Calu3 (cell line): ENCODE measurements at places on chromosomes 6 and 20. TPM values are rescaled to one million over a fixed set of nuclear protein-coding genes. Genes with fewer than 3 reads are reported as not detected.

Gene CTCFL
- total RNA-seq = not detected in 2 replicates

Gene DAAM2
- total RNA-seq = not detected in 2 replicates

Gene CHD6
- total RNA-seq = 94.5 and 98.5 TPM in 2 replicates

Gene CYP24A1
- 393 and 665 TPM in 2 replicates for total RNA-seq

DNA sequence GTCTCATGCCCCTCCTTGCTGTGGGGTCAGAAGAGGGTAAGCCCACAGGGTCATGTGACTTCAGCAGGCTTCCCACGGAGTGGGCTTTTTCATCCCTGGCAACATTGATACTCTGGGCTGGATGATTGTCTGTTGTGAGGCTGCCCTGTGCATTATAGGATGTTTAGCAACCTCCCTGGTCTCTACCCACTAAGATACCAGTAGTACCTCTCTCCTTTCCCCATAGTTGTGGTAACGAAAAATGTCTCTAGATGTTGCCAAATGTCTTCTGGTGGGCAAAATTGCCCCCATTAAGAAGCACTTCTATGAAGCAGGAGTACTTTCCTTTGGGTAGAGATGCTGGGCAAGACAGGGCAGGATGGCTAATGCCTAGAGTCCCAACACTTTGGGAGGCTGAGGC is 232.5 kb upstream of the ZNF217 start:
- H3K27me3 ChIP-seq = no peaks in the 10 kb centered on the region
- H3K27ac ChIP-seq = peak overlapping the region; percentile 98
- no peak for DNase-seq
- peaks cover 18% of the 10 kb centered on the region for H3K36me3 ChIP-seq
- peak overlapping the region; percentile 13 for H3K4me3 ChIP-seq
- peaks cover 55% of the 10 kb centered on the region for H3K4me1 ChIP-seq

DNA sequence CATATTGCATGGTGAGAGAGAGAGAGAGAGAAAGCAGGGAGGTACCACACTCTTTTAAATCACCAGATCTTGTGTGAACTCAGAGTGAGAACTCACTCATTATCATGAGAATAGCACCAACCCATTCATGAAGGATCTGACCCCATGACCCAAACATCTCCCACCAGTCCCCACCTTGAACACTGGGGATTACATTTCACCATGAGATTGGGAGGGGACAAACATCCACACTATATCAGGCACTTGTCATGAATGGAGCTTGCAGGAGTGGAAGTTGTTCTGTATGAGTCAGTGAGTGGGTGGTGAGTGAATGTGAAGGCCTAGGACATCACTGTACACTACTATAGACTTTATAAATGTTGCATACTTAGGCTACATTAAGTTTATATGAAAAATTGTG is 47.7 kb upstream of the RNF182 start:
- no peak for DNase-seq
- no peak overlapping the region for H3K4me3 ChIP-seq
- H3K36me3 ChIP-seq = peaks cover 13% of the 10 kb centered on the region
- no peaks in the 10 kb centered on the region for H3K27me3 ChIP-seq

- H3K4me3 ChIP-seq = no peak overlapping the region
- no peak for DNase-seq
- no peaks in the 10 kb centered on the region for H3K36me3 ChIP-seq
- H3K27me3 ChIP-seq = no peaks in the 10 kb centered on the region
- no peak overlapping the region for H3K27ac ChIP-seq
- H3K4me1 ChIP-seq = peaks cover 8% of the 10 kb centered on the region
Observed at GRCh38 chr6:99165838-99166237, 183.6 kb downstream of the FAXC start.

- H3K4me1 ChIP-seq = peaks cover 21% of the 10 kb centered on the region
- H3K27me3 ChIP-seq = no peaks in the 10 kb centered on the region
- peaks cover 21% of the 10 kb centered on the region for H3K36me3 ChIP-seq
Observed at GRCh38 chr20:38962044-38962927, at the start of gene DHX35. Gene DHX35 (plus strand): TSS chr20:38962344. CDS start chr20:38962368, 24 bp downstream.

- H3K27ac ChIP-seq = no peak overlapping the region
- peaks cover 79% of the 10 kb centered on the region for H3K27me3 ChIP-seq
- no peak overlapping the region for H3K4me3 ChIP-seq
- H3K36me3 ChIP-seq = no peaks in the 10 kb centered on the region
- no peak for DNase-seq
- peaks cover 8% of the 10 kb centered on the region for H3K4me1 ChIP-seq
Observed at GRCh38 chr20:46123482-46124245, 5.5 kb downstream of the CD40 start.

GRCh38 chr6:57173056-57173885 is 1.1 kb downstream of the BAG2 start:
- peaks cover 29% of the 10 kb centered on the region for H3K36me3 ChIP-seq
- peak overlapping the region; percentile 95 for H3K4me3 ChIP-seq
- peak overlapping the region; percentile 92 for H3K27ac ChIP-seq
- no peaks in the 10 kb centered on the region for H3K27me3 ChIP-seq

GRCh38 chr6:145540741-145541140 is 194.6 kb downstream of the EPM2A start:
- DNase-seq = no peak
- H3K27ac ChIP-seq = no peak overlapping the region
- no peaks in the 10 kb centered on the region for H3K27me3 ChIP-seq
- H3K4me3 ChIP-seq = no peak overlapping the region
- H3K4me1 ChIP-seq = no peaks in the 10 kb centered on the region

GRCh38 chr20:59235226-59235625 is 65.2 kb upstream of the EDN3 start:
- H3K36me3 ChIP-seq = no peaks in the 10 kb centered on the region
- no peak for DNase-seq
- H3K4me3 ChIP-seq = no peak overlapping the region
- H3K4me1 ChIP-seq = no peaks in the 10 kb centered on the region
- peaks cover 100% of the 10 kb centered on the region for H3K27me3 ChIP-seq

DNA sequence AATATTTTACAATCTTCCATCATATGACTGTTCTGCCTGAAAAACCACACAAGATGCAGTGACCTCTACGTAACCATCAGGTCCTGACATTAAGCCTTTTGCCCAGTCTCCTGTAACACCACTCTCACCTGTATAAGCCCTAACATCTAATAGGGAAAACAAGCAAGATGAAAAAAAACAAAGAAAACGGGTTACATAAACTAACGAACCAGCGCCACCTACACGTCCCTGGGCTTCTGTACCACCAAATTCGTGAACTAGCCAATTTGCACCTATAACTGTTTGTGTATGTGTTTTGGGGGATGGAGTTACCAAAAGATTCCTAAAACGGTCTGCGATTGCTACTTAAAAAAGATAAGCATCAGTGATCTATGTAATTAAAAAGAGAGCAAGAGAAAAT is 70.2 kb downstream of the BLOC1S5 start:
- H3K27ac ChIP-seq = no peak overlapping the region
- no peak for DNase-seq
- H3K4me3 ChIP-seq = no peak overlapping the region
